ENCODE measurements at places on chromosomes 13 and 19. TPM values are rescaled to one million over a fixed set of nuclear protein-coding genes. Genes with fewer than 3 reads are reported as not detected.

DNA sequence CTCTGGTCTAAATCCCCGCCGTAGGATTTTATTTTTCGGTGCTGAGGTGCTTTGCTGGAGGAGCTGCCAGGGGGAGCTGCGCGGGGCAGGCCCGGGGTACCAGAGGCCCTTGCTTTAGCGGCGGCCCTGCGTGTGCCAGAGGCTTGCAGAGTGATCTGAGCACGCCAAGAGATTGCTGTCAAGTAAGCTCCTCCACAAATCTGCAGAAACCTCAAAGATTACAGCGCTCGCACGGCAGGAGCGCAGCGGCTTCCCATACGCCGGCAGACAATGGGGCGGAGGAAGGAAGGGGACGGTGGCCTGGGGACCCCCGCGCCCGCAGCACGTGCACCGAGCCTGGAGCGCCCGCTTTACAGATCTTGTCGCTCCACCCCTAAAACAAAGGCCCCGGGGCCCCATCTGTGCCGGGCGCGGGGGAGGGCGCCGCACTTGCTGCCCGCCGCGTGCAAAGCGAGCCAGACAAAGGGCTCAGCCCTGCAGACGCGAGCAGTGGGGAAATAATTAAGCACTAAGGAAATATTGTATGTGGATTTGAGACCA is 9.1 kb upstream of the C19orf12 start:
- DNase-seq: no peak

- no peak for DNase-seq
Measured at GRCh38 chr19:49418511-49418910, 4.7 kb downstream of the PTH2 start.

GRCh38 chr13:112931028-112931934 is 37.7 kb upstream of the MCF2L start:
- no peak for DNase-seq

DNA sequence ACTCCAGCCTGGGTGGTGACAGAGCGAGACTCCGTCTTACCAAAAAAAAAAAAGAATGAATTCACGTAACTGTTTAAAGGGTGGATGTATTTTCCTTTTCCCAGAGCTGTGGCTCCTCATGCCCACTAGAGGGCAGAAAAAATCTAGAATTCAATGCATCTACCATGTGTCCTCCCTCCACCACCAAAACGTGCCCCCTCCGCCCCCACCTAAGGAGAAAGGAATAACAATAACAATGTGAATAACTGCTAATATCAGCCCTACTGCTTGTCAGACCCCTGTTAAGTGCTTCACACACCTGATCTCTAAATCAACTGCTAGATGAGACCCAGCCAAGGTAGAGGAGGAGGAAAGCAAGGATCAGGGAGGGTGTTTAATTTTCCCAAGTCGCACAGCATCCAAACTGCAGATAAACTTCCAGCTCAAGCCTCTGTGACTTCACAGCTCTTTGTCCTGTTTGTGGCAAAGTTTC is 20.2 kb upstream of the PNMA8B start:
- no peak for DNase-seq

DNA sequence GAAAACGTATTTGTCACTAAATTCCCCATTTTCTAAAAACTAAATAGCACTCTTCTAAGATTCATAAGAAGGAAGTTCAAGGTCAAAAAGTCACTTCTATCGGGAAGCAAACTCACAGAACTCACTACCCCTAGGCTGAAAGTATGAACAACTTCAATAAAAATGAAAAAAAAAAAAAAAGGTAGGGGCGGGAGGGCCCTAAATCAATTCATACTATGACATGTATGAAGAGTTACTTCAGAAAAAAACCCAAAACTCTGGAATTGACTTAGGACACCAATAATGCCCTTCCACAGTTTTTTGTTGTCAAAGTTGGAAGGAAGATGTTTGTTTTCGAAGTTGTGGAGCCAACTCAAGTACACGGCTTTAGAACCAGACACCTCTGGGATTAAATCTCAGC is 1.1 kb downstream of the SUCLA2 start:
- no peak for DNase-seq

DNA sequence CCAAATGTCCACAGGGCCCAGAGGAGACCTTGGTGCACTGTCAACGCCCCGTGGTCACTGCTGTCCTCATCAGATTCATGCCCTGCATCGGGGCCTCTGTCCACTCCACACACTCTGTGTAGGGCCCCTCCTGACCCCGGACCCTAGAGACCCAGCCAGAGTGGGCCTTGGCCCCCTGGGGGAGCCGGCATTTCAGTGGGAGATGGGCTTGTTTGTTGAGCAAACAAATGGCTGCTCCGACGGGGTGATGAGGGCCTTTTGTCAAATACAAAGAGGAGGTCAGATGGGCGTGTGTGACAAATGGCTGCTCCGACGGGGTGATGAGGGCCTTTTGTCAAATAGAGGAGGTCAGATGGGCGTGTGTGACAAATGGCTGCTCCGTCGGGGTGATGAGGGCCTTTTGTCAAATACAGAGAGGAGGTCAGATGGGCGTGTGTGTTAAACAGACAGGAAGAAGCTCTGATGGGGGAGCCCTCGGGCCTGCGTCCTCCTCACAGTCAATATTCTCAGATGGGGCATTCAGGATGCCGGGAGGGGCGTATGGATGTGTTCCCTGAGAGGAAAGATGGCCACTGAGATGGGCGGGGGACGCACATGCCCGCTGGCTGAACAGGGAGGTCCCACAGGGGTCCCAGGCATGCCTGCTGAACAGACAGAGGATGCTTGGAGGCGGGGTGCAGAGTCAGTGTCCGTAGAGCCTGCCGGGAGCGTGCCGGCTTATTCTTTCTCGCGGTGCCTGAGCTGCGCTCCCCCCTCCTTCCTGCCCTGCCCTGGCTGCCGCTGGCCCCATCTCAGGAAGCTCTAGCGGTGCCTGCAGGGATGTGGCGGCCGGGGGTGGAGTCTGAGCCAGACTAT is 36.3 kb downstream of the SMIM24 start:
- peak; percentile 82 for DNase-seq

- DNase-seq: no peak
Measured at GRCh38 chr13:45300190-45300985, 40.6 kb downstream of the TPT1 start.

DNA sequence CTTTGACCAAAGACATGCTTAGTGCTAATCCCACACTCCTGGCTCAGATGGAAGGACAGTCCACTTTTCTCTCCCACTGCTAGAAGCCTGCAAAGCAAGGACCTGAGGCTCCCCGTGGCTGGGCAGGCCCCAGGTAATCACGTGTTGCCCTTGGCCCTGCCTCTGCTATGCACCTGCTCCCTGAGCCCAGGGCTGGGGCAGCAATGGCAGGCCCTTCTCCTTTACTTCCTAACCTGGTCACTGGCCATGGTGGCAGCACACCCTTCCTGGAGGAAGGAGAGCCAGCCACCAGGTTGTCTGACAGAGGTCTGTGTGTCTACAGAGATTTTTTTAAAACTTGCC is 27.9 kb upstream of the ZNF492 start:
- no peak for DNase-seq

DNA sequence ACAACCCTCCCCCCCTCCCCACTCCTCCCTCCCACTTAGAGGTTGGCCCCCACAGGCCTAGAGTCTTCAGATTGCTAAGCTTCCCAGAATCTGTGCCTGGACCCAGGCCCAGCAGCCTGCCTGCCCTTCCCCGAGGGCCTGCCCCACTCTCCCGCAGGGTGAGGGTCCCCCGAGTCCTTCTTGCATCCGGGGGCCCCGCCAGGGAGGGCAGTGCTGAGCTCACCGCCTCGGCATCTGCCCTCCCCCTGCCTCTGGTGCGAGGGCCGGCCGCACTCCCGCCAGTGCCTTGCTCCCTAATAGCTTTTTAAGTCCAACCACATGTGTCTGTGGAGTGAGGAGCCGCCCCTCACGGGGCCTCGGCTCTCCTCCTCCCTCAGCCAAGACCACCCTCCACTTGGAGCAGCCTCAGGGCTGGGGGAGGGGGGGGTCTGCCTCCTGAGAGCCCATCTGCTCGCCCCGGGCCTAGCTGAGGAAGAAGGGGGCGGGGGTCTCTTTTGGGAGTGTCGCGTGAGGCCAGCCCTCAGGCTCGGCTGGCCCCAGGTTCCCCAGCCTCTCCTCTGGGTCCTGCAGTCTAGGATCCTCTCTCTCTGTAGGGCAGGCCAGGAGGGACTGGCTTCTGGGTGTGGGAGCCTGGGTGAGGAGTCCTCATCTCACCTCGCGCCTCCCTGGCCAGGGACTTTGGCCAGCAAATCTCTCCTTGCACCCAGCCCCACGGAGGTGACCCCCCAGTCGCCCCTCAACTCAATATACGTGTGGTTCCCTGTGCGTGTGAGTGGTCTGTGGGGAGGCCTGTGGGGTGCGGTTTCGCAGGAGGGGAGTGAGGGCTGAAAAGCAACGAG is 47.2 kb downstream of the LYL1 start:
- DNase-seq: peak; percentile 90

DNA sequence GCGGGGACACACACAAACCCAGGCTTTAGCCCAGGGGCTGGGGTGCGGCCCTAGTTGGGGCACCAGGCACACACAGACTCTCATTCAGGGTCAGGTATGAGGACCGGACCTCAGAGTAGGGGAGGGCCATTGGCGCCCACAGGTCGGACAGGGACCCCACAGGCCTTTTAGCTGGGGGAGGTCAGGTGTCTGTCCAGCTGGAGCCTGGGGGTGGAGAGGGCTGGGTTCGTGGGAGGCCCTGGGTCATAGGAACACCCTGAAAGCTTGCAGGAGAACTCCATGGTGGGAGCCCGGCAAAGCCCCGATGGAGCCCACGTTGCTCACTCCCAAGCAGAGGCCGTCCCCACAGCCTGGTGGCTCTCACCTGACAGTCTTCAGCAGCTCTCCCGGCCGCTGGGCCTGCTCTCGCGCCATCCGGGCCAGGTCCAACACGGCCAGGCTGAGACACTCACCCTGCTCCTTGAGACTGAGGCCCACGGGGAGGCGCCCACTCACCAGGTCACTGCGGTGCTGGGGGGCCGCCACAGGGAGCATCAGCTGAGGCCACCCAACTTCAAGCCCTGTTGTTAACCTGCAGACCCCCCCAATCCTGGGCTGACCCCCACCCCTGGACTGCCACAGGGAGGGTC is 5.0 kb downstream of the JAK3 start:
- DNase-seq: no peak

DNA sequence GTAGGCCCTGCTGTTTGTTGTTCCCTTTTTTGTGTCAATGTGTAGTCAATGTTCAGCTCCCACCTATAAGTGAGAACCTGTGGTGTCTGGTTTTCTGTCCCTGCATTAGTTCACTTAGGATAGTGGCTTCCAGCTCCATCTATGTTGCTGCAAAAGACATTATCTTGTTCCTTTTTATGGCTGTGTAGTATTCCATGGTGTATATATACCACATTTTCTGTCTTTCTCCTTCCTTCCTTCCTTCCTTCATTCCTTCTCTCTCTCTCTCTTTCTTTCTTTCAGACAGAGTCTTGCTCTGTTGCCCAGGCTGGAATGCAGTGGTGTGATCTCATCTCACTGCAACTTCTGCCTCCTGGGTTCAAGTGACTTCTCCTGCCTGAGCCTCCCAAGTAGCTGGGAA is 21.0 kb downstream of the CYP2A6 start:
- no peak for DNase-seq

DNA sequence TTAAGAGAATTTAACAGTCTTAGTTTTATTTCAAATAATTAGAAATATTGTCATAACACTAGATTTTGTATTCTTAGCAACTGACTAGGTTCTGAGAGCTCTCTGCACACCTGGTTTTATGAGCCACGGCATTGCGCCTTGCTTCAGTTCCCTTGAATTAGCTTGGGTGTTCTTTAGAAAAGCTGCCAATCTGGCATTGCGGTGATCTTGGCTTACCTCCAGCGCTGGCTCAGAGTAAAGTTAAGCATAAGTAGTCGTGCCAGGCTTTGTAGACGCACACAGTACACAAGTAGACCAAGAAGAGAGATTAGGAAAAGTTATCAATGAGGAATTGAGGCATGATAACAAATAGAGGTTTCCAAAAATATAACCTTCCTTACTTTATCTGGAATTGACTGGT is 45.7 kb downstream of the TPP2 start:
- no peak for DNase-seq

ZC3H13 gene
- 40.3 TPM for total RNA-seq

CLEC17A gene
- not detected for total RNA-seq

BEST2 gene
- total RNA-seq: not detected

GRCh38 chr13:77356155-77356554 is 29.3 kb upstream of the MYCBP2 start:
- no peak for DNase-seq
